ENCODE measurements at places on chromosomes 6 and 20. TPM values are rescaled to one million over a fixed set of nuclear protein-coding genes. Genes with fewer than 3 reads are reported as not detected.

The COL10A1 gene
- not detected for total RNA-seq

The PHACTR1 gene
- 7.2 TPM for total RNA-seq

DNA sequence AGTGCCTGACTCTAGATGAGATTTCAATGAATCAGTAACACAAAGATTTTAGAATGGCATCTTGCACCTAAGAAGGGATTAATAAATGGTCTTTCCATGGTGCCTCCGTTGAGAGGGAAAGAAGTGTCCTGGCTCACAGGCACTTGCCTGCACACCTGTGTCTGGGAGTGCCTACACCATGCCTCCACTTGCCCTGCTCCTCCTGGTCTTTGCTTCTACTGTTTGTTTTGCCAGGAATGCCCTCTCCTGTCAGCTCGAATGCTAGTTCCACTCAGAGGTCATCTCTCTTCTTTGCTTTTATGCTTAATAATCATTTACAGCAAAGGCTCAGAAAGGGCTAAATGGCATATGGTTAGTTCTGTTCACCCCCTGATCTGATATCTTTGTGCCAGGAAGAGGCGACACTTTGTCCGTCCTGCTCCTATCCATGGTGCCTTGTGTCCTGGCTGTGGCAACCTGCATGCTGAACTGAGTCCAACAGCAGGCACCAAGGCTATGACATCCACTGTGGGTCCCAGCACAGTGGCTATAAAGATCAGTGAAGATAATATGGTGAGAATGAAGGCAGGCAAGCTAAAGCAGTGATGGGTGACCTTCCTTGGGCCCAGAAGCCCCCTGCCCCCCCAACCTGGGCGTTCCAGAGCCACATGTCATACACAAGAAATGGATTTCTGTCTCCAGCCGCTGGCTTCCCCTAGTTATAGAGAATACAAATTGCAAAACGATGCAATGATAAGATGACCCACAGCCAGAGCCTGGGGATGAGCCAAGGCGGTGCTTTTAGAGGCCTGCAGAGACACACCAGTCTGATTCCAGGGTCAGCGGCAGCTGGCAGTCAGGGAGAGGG lies 1.4 kb downstream of the C6orf132 start:
- DNase-seq: no peak

GRCh38 chr6:79946272-79947190 lies 822 bp downstream of the ELOVL4 start:
- DNase-seq: no peak

The CST4 gene
- not detected for total RNA-seq

The ISM1 gene
- 4.2 TPM for total RNA-seq

The HLA-DPA1 gene
- 114 TPM for total RNA-seq

The MANEA gene
- total RNA-seq: 8.1 TPM

The RAB44 gene
- 0.18 TPM for total RNA-seq

DNA sequence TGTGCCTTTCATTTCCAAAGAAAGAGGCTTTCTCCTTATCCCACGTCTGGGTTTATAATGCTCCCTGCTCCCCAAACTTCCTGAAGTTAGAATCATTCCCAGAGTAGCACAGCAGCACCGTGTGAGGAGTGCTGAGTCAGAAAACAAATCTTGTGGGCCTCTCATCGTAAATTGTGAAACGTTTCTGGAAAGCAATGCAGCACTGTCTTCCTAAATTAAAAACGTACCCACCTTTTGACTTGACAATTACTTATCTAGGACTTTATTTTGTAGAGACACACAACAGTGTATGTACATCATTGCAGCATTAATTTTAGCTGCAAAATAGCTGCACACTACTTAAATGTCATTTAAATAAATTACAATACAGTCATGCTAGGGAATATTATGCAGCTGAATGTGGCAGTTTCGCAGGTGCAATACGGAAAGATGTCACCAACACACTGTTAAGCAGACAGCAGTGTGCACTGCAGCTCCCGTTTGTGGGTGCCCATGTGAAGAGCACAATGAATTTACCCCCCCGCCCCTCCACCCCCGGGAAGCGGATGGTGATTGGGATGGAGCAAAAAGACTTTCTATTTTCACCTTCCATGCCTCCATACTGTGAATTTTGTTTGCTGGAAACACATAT lies 30.8 kb downstream of the RRBP1 start:
- no peak for DNase-seq

DNA sequence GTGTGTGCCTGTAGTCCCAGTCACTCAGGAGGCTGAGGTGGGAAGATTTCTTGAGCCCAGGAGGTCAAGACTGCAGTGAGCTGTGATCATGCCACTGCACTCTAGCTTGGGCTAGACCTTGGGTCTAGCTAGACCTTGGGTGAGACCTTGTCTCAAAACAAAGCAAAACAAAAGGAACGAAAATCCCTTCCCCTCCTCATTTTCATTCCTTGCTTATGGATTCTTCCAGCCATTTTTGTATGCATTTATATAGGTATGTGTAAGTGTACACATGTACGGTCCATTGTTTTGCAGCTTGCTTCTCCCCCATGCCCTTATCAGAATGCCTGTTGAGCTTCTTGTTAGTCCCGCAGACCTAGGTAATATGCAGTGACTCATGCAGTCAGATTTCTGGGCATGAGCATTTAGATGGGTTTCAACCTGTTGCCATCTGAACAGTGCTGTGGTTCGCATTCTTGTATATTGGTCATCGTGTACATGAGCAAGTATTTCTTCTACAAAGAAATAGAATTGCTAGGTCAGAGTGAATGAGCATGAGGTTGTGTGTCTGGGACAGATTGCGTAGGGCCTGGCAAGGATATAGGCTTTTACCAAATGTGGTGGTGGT lies 73.2 kb downstream of the ATRN start:
- DNase-seq: no peak

The RTEL1 gene
- total RNA-seq: 8.4 TPM

- no peak for DNase-seq
Observed at GRCh38 chr6:143675946-143676345, 1.8 kb upstream of the PHACTR2 start.

GRCh38 chr6:45665859-45666258 lies 288.1 kb upstream of the SUPT3H start:
- DNase-seq: no peak

- DNase-seq: no peak
Observed at GRCh38 chr6:169254456-169255316, 1.0 kb upstream of the THBS2 start.

DNA sequence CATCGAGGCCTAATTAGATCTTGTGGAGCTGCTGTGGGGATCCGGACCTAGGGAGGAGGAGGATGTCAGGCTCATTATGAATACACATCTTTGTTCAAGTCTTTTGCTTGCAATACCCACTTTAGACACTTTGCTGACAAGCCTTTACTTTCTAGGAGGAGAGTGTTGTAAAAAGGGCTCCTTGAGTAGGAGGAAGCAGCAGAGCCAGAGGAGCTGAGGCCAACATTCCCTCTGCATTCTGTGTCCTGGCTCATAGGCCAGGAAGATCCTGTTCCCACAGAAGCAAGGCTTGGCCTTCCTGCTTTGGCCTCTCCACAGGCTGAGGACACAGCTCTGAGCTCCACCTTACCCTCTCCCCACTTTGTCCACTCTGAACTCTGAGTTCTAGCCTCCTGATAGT lies 67.1 kb downstream of the TPD52L1 start:
- DNase-seq: no peak

DNA sequence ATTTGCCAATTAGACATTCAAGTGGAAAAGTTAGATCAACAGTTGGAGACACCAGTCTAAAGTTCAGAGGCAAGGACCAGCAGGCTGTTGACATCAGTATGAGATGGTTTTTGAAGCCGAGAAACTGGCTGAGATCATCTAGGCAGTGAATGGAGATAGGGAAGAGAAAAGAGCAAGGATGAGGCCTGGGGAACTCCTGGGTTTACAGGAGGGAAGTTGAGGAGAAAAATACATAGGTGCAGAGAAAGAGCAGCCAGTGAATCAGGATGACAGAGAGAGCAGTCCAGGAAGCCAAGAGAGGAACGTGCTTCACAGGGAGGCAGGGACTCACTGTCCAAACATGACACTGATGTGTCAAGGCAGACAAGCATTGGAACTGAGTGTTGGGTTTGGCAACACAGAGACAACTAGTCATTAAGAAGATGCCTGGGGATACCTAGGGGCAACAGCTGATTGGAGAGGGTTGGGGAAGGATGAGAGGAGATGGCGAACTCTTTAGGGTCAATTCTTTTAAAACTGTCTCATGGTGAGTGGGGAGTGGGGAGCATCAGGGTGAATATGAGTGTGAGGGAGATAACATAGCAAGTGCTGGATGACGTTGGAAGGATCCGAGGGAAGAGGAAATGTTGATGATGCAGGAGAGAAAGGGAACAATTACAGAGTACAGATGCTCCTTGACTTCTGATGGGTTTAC lies 13.2 kb upstream of the SALL4 start:
- DNase-seq: no peak
